ENCODE measurements at places on chromosomes 1 and 21.

- DNase-seq = no peak
These were observed 774.7 kb upstream of the ADGRL4 start for GRCh38 chr1:79781261-79781660.

DNA sequence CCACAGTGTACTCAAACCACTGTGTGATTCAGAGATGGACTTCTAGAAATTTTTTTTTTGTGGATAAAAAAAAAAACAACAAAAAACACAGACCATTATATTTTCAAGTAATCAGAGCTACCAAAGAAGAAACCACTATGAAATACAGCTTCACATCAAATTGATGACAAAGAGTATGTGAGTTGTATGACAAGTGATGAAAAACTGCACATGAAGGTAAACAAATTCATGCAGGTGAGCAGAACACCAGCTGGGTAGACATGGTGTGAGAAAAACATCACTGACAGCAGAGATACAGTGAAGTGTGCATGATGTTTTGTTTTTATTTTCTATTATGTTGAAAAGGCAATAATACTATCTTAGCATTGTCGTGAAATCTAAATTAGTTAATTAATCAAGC, 8.0 kb upstream of the PTPRC start:
- DNase-seq = no peak

GRCh38 chr1:39711104-39711965, 20.1 kb upstream of the HPCAL4 start:
- no peak for DNase-seq

GRCh38 chr1:225595452-225595851, 57.5 kb downstream of the ENAH start:
- DNase-seq = no peak

GRCh38 chr21:42160765-42161164, 58.2 kb upstream of the ABCG1 start:
- no peak for DNase-seq

DNA sequence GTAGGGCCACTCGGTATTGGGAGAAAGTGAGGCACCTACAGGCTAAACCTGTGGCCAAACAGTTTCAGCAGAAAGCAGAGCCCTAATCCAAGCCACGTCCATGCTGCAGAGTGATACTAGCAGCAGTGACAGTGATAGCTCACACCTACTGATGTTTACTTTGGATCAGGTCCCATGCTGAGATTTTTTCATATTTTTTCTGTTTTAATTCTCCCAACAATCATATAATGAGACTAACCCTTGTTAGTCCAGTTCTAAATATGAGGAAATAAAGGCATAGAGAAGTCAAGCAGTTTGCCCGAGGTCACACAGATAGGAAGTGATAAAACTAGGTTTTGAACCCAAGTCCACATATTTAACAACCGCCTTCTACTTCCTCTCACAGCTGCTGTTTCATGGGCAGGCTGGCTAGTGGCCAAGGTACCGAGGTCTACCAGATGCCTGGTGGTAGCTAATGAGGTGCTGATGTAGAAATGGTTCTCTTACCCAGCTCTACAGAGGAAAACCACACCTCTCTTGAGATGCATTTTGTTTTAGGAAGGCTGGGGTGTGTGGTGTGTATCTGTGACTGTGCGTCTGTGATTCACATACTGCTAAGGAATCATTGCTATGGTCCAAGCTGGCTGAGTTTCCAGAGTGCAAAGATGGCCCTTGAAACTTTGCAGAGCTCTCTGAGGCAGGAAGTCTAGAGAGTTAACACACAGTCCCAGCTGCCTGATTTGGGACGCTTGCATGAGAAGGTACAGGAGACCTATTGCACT, 80.3 kb upstream of the ARTN start:
- DNase-seq = peak; percentile 37

DNA sequence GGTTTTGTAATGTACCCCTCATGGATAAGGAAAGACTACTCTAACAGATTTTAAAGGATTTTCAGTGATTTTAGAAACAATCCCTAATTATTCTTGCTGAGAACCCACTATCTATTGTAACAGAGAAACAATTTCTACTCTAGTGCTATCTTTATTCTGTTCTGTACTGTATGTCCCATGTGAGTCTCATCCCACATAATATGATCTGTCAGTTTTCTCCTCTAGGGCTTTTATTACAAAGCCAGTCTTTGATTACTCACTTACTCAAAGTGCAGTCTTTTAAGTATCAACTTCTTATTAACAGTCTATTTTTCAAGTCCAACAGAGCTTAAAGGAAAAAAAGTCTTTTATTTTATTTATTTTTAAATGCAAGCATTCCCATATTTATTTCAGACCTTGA, 54.8 kb downstream of the CTH start:
- DNase-seq = no peak

All from heart right ventricle (tissue), 16 donors.